ENCODE measurements at places on chromosomes 6 and 20.

- no peak for DNase-seq
Observed at GRCh38 chr6:31086788-31087440, 25.5 kb downstream of the C6orf15 start.

GRCh38 chr6:125974214-125974866 lies 12.0 kb upstream of the TRMT11 start:
- peak; percentile 77 for DNase-seq

DNA sequence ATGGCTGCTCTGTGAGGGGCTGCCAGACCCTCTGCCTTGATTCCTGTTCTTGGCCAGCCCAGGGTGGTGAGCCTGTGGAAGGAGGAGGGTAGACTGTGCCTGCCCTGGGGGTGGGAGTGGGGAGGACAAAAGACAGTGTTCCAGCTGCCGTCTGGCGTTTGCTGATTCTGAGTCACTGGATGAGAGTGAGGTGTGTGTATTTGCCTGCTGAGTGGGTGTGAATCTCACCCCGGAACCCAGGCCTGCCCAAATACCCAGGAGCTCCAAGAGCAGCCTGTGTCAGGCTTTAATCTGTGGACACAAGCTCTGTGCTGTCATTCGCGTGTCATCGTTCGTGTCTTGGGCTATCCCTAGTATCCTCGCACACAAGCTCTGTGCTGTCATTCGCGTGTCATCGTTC lies 2.6 kb upstream of the LKAAEAR1 start:
- DNase-seq, result no peak

DNA sequence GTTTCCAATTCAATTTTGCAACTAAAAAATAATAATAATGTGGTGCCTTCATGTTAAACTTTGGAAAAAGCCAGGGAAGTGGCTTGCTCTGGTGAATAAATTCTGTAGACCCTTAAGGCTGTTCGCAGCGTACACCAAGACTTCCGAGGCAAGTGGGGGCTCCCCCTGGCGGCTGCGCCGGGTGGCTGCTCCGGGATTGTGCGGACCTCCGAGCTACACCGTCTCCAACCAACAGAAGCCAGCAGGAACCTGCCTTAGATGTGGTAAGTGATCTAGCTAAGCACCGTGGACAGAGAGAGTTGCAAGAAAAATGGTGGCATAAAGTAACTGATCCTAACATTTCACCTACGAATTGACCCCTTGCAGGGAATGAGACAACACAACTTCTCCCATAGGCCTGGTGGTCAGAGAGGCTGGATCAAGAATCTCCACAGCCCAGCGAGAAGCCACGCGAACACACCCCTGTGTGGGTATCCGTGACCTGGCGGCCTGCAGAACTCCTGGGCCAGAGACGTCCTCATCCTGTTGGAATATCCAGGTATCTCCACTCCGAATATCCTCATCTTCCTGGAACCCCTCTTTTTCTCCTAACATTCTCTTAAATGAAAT lies 69.6 kb downstream of the TBXT start:
- DNase-seq, result peak; percentile 88

GRCh38 chr20:12327205-12327604 lies 409.5 kb downstream of the BTBD3 start:
- no peak for DNase-seq

DNA sequence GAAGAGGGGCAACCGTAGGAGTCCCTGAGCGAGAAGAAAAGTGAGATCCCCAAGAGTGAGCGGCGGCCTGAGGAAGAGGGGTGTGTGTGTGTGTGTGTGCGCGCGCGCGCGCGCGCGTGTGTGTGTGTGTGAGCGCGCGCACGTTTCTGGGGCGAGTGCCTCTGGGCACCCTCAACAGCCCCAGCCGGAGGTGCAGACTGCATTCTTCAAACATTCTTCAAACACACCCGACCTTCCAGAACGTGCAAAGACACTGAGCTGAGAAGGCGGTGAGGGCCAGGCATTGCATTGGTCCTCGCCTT lies 76.2 kb upstream of the FOXP4 start:
- no peak for DNase-seq

DNA sequence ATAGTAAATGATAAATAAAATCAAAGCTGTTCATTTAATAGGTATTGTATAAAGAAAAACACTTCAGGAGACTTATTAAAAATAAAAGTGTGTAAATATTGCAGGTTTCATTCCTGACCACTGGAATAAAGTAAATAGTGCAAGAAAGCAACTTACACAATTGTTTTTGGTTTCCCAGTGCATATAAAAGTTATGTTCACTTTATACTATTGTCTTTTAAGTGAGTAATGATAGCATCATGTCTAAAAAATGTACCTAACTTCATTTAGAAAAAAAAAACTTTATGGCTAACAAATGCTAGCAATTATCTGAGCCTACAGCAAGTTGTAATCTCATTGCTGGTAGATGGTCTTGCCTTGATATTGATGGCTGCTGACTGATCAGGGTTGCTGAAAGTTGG lies 726.6 kb upstream of the POU3F2 start:
- DNase-seq, result no peak

DNA sequence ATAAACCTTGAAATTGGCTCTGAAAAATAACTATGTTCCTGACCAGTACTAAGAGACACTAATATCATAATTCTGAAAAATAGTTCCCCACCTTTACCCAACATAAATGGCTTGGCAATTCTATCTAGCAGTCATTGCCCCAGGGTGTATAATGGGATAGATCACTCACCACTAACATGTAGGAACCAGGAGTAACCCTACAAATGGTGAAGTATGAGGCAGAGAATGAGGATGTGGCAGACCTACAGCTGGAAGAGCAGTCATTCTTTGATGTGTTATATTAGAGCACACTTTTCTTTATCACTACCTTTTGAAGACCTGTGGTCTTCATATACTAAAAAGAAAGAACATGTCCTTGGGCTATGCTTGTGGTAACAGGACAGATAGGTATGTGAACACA lies 136.5 kb upstream of the SYNDIG1 start:
- DNase-seq, result no peak

Data from eye (tissue), 1 donor.